ENCODE measurements at places on chromosomes 13 and 19.

DNA sequence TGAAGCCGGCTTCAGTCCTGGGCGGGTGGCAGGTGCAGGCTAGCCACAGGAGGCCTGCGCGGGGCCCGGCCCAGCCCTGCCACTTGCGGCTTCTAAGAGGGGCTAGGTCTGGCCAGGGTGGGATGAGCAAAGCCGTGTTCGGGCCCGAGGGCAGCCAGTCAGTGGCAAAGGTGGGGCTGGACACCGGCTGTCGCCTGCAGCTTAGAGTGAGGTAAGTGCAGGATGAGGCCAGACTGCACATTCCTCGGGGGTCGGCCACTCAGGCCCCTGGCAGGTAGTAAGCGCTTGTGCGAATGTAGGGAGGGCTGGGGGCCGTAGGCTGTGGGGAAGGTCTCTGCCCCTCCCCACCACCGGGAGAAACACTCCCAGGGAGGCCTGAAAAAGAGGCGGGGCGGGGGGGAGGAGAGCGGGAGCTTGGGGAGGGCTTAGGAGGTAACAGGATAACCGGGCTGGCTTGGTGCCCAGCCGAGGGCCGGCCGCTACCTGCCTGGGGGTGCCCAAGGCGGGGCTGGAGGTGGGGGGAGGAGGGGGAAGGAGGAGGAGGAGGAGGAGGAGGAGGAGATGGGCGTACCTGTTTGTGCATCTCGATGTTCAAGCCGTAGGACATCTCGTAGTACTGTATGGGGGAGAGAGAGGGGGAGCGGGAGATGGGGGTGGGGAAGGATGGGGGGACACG is 6.4 kb downstream of the TLE5 start:
- peak; percentile 91 for DNase-seq

- DNase-seq, result no peak
Measured at GRCh38 chr13:36787181-36787580, 31.8 kb upstream of the RFXAP start.

GRCh38 chr19:30647891-30648720 is 275.9 kb downstream of the ZNF536 start:
- no peak for DNase-seq

DNA sequence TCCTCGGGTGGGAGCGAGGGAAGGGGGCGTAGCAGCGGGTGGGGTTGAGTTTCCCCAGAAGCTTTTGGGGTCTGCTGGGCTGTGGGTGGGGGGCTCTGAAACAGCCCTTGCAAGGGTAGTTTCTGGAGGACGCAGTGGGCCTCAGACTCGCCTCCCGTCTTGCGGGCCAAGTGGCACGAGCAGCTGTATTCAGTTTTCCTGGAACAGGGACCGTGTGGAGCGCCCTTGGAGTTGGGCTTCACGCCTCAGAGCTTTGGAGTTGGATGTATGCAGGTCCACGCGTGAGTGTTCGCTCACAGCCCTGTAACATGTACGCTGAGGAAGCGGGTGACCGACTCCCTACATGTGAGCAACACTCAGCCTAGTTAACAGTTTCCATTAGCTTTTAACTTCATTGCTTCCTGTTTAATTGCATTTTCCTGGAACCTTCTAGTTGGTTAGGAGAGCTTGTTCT is 603 bp downstream of the TM9SF2 start:
- DNase-seq, result no peak

DNA sequence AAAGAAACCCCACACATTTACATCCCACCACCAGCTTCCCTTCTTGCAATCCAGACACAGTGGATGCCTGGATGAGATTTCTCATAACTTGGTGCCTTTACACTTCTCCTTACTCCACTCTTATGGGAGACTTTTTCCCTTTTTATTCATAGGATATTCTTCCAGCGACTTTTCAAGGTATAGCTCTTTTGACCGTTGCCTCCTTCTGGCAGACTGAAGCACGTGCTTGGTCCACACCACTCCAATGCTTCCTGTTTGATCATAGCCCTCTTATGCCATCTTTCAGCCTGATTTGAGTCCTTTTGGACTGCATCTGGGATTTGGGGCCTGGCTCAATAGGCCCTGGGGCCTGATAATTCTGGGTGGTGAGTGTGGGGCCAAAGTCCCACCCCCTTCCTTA is 87.7 kb downstream of the ERCC5 start:
- DNase-seq, result no peak

DNA sequence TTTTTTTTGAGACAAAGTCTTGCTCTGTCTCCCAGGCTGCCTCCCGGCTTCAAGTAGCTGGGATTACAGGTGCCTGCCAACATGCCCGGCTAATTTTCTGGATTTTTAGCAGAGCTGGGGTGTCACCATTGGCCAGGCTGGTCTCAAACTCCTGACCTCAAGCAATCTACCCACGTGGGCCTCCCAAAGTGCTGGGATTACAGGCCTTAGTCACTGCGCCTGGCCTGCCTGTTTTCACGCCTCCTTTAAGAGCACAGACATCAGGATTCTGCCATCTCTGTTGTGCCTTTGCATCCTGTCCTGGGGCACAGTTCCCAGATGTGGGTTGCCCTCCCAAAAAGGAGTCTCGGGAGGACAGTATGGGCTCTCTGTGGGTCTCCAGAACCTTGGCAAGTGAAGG is 2.5 kb upstream of the PRAM1 start:
- DNase-seq, result no peak

- no peak for DNase-seq
Measured at GRCh38 chr19:51128227-51128626, 3.5 kb downstream of the SIGLEC9 start.

DNA sequence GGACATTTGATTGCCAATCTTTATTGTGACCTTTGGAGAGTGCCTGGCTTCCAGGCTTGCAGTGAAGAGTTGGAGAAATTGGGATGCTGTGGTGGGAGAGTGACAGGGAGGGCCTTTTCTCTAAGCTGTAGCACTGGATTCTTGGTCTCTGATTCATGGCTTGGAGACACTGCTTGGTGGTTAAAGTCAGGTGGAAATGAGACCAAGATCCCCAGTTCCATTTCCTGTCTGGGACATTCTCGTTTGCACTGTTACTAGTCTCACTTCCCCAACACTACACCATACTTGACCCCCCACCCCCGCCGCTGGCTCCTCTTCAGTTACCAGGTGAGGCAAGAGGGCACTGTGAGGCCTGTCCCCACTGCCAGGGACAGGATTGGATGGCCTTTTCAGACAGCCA is 2.9 kb downstream of the SUPT5H start:
- no peak for DNase-seq

GRCh38 chr13:109297628-109298027 is 488.8 kb downstream of the IRS2 start:
- DNase-seq, result no peak

Data from RWPE2 (cell line).